ENCODE measurements at places on chromosomes 2 and 18.

GRCh38 chr18:76203552-76203951, 291.5 kb downstream of the ZNF516 start:
- no peaks in the 10 kb centered on the region for H3K4me1 ChIP-seq
- no peak for DNase-seq
- H3K27ac ChIP-seq = no peak overlapping the region
- H3K27me3 ChIP-seq = no peaks in the 10 kb centered on the region
- no peak overlapping the region for H3K4me3 ChIP-seq

DNA sequence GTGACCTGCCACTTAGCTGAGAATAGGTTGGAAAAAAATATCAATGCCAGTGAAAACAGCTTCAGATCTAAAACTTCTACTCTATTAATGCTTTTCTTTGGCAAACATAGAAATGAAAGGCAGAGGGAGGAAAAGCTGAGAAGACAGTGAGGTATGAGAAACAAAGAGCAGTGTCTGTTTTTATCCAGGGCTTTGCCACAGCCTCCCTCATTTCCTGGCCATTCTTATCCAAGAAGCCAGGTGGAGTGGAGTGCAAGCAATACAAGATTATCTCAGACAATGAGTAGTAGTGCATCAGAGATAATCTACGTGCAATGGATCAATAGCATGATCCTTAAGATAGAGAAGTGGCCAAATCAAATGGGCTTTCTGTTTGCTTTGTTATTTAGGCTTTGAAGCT, 808.7 kb upstream of the PIK3C3 start:
- H3K4me3 ChIP-seq = no peak overlapping the region
- no peak for DNase-seq
- no peaks in the 10 kb centered on the region for H3K4me1 ChIP-seq
- no peaks in the 10 kb centered on the region for H3K36me3 ChIP-seq

GRCh38 chr2:102342888-102343287, 12.7 kb upstream of the IL18R1 start:
- no peak for DNase-seq
- no peaks in the 10 kb centered on the region for H3K4me1 ChIP-seq
- H3K36me3 ChIP-seq = no peaks in the 10 kb centered on the region
- no peak overlapping the region for H3K4me3 ChIP-seq

DNA sequence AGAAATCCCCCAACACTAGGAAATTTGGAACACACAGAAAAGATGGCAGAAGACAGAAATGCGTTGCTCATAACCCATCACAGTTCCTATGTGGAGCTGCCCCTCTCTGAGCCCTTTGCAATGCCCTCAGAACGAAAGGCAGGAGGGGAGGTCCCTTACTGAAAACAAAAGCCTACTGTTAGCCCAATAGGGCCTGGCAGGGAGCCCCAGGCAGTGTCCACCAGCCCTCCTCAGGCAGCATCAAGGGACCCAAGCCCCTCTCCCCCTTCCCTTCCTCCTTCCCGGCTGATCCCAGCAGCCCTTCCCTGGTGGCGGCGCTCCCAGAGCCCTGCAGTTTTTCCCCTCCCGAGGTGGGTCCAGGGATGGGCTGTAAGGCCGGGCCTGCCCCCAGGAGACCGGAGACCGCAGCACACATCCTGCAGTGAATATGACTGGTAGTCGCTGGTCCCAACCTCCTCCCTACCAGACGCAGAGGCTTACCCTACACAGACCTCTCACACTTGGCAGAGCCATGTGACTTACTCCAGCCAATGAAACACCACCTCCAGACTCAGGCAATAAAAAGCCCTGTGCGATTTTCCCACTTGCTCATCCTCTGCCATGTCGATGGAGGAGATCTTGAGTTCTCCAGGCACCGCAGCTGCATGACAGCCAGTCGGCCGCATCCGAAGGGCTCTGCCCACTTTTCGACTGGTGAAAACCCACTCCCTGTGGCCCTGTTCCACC, 19.4 kb upstream of the DUSP2 start:
- H3K27ac ChIP-seq = no peak overlapping the region
- H3K4me3 ChIP-seq = no peak overlapping the region
- H3K36me3 ChIP-seq = no peaks in the 10 kb centered on the region
- no peaks in the 10 kb centered on the region for H3K27me3 ChIP-seq

DNA sequence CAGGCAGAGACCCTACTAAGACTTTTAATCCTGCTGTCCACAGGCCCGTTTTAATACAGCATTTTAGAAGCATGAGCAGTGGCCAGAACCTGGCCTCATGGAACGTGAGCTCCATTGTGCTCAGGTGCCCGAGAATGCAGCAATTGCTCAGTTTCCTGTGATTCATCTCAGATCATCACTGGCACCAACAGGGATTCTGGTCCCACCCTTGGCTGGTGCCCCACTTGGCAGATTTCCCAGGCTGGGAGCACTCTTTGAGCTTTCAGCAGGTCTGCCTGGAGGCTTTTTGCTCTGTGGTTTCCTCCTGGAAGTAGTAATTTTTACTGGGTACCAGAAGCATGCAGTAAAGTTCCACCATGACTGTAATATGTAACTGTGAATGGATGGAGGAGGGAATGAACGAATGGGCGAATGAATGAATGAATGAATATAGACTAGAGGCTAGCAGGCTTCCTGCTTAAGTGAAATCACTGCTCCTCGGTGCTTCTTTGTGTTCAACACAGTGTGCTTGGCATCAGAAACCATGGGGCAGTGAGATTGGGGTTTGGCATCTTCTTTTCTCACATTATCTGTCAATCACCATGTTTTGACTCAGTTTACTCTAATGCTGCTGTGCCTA, 312.9 kb downstream of the PRKCE start:
- no peaks in the 10 kb centered on the region for H3K27me3 ChIP-seq
- no peaks in the 10 kb centered on the region for H3K36me3 ChIP-seq
- no peak overlapping the region for H3K27ac ChIP-seq
- no peaks in the 10 kb centered on the region for H3K4me1 ChIP-seq
- no peak overlapping the region for H3K4me3 ChIP-seq

- no peaks in the 10 kb centered on the region for H3K4me1 ChIP-seq
- no peak for DNase-seq
- no peak overlapping the region for H3K4me3 ChIP-seq
- H3K36me3 ChIP-seq = no peaks in the 10 kb centered on the region
Measured at GRCh38 chr2:172613040-172613439, 57.1 kb downstream of the PDK1 start.

DNA sequence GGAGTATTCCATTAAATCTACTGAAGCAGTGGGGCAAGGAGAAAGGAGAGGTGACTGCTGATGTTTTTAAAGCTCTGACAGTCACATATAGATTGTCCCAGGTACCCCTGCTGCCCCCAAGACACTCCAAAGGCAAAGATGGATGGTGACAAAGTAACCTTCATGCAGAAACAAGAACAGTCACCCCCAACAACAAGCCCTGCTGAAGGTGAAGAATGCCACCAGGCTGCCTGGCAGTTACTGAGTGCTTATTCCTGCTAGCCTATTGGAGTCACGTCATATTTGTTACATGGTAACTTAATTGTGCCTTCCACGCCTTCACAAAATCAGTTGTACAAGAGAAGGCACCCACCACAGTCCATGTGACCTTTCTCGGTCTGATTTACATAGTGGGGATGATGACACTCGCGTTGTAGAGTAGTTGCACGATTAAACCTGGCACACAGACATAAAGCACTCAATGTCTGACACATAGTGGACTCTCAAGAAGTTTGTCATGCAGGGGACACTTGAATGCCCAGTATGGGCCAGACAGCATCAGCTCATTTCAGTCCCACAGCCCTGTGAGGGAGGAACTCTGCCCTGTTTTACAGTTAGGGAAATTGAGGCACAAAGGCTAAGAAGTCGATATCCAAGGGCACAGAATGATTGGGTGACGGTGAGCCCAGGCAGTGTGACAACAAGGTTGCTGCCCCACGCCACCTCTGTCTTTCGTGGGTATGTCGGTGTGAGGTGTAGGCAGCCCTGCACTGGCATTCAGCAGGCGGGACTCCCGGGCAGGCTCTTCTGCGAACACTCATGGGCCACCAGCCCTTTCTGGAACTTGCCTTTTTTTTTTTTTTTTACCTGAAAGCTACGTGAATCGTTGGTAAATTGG, 62.7 kb downstream of the ZCCHC2 start:
- DNase-seq = no peak
- H3K27ac ChIP-seq = no peak overlapping the region
- peaks cover 23% of the 10 kb centered on the region for H3K4me1 ChIP-seq
- no peaks in the 10 kb centered on the region for H3K27me3 ChIP-seq
- H3K4me3 ChIP-seq = no peak overlapping the region
- no peaks in the 10 kb centered on the region for H3K36me3 ChIP-seq

- H3K4me3 ChIP-seq = no peak overlapping the region
- no peaks in the 10 kb centered on the region for H3K36me3 ChIP-seq
- no peaks in the 10 kb centered on the region for H3K4me1 ChIP-seq
Measured at GRCh38 chr2:152221839-152222238, 46.3 kb upstream of the STAM2 start.

GRCh38 chr2:3434654-3435053, 55.2 kb downstream of the TRAPPC12 start:
- no peak overlapping the region for H3K4me3 ChIP-seq
- DNase-seq = no peak
- no peak overlapping the region for H3K27ac ChIP-seq
- H3K36me3 ChIP-seq = peaks cover 59% of the 10 kb centered on the region

- H3K4me1 ChIP-seq = peaks cover 13% of the 10 kb centered on the region
- H3K27ac ChIP-seq = no peak overlapping the region
- no peak overlapping the region for H3K4me3 ChIP-seq
Measured at GRCh38 chr2:180010701-180011100, 3.6 kb upstream of the CWC22 start.

GRCh38 chr2:147843864-147844696, 749 bp upstream of the ACVR2A start:
- DNase-seq = peak; percentile 87
- H3K27ac ChIP-seq = peak overlapping the region; percentile 77
- peaks cover 58% of the 10 kb centered on the region for H3K27me3 ChIP-seq
- no peaks in the 10 kb centered on the region for H3K36me3 ChIP-seq

DNA sequence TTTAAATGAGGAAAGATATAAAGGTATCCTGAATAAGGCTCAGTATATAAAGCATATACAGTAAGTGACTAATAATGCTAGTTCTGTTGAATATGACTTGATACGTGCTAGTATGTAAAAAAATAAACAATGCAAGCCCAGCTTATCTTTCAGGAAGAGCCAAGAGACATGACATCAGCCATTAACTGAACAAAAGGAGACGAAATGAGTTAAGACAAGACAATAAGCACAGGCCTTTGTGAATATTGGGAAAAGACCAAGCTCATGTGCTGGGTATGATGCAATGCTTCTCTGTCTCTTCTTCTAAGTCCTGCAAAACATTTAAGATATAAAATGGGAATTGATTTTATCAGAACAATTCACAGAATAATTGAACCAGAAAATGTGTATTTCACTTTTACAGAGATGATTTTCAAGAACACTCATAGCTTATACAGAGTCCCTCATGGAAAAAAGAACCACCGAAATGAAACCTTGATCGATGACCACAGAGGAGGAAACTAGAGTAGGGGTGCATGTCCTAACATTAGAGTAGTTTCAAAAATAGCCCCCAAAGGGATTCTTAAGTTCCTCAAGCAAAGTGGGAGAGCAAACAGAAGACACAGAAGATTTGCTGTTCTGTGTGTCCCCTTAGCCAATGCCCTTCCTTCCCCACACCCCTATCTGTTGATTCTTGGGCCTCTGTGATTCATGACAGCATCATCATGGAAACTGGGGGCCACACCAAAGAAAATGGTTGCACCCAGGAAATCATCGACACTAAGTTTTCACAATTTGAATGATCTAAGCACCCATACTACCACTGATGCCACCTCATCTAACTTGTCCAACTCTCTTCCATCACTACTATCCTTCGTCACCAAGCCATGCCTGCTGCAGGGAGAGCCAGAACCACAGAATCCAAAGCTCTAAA, 68.0 kb upstream of the CRIM1 start:
- H3K27ac ChIP-seq = no peak overlapping the region
- H3K4me1 ChIP-seq = no peaks in the 10 kb centered on the region
- H3K4me3 ChIP-seq = no peak overlapping the region

DNA sequence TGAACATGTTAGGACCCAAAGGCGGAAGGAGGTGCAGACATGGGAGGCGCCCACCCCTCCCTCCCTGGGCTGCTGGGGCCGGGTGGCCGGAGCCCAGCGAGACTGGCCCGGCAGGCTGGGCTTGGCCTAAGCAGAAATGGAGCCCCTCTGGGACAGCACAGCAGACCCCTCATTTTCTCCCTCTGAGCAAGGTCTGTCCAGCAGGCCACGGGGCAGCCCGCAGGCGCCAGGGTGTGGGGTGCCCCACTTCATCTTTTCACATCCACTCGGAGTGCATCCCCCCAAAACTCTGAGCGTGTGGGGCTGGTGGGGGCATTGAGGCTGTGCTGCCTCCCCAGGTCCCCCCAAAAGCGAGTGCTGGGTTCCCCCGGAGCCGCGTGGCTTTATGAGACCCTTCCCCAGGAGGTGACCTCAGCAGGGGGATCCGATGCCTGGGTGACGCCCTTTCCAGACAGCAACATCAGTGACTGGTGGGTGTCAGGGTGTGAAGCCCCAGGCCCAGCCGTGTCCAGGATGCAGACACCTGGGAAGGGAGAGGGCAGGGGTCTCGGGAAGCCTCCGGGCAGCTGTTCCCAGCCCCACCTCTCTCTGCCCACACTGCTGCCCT, 36.7 kb upstream of the GPC1 start:
- no peak overlapping the region for H3K27ac ChIP-seq
- no peaks in the 10 kb centered on the region for H3K4me1 ChIP-seq
- H3K27me3 ChIP-seq = no peaks in the 10 kb centered on the region
- DNase-seq = no peak

- no peaks in the 10 kb centered on the region for H3K36me3 ChIP-seq
- no peak overlapping the region for H3K4me3 ChIP-seq
- H3K4me1 ChIP-seq = no peaks in the 10 kb centered on the region
- no peak for DNase-seq
- no peak overlapping the region for H3K27ac ChIP-seq
- no peaks in the 10 kb centered on the region for H3K27me3 ChIP-seq
Measured at GRCh38 chr18:54616220-54616848, 25.3 kb downstream of the DYNAP start.

- H3K27ac ChIP-seq = no peak overlapping the region
- H3K36me3 ChIP-seq = no peaks in the 10 kb centered on the region
- no peak for DNase-seq
- no peaks in the 10 kb centered on the region for H3K27me3 ChIP-seq
Measured at GRCh38 chr2:129656081-129656598, 323.3 kb upstream of the RAB6C start.

GRCh38 chr2:95734976-95735890, 143.4 kb downstream of the TRIM43 start:
- peaks cover 2% of the 10 kb centered on the region for H3K27me3 ChIP-seq
- H3K27ac ChIP-seq = peak overlapping the region; percentile 55
- peak overlapping the region; percentile 27 for H3K4me3 ChIP-seq
- H3K4me1 ChIP-seq = peaks cover 12% of the 10 kb centered on the region
- peak; percentile 81 for DNase-seq

DNA sequence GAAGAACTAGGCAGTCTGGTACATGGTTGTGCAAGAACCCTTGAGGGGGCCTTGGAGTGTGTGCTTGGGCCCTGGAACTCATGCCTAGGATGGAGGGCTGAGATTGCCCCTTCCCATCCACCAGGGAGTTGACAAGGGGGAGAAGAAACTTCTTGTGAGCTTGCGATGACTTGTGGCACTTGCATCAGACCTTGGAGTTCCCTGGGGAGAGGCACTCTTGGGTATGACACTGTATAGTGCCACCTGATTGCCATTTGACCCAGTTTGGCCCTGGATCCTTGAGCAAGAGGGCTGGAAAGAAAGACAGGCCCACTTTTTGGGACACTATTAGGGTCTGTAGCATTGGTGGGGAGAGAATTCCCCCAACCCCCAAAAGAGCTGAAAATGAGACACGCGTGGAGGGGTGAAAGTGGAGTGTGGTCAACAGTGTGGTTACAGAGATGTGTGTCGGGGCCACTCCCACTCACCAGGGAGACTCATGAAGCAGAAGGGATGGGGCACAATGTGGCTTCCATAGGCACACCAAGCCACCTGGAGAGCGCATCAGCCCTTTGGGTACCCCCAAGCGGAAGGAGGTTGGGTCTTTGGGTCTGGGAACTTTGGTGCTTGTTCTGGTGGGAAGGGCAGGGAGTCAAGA, 101.3 kb downstream of the MSH2 start:
- H3K4me1 ChIP-seq = no peaks in the 10 kb centered on the region
- no peak overlapping the region for H3K27ac ChIP-seq
- H3K36me3 ChIP-seq = no peaks in the 10 kb centered on the region
- DNase-seq = no peak
- H3K27me3 ChIP-seq = no peaks in the 10 kb centered on the region

Measured in CD14-positive monocyte (primary cell).